Left renal cortex interstitium (tissue), 4 donors: ENCODE measurements at places on chromosomes 2 and 18. TPM values are rescaled to one million over a fixed set of nuclear protein-coding genes. Genes with fewer than 3 reads are reported as not detected.
A peak's percentile ranks its signal among the peaks of the same experiment; 100 is the strongest.

DNA sequence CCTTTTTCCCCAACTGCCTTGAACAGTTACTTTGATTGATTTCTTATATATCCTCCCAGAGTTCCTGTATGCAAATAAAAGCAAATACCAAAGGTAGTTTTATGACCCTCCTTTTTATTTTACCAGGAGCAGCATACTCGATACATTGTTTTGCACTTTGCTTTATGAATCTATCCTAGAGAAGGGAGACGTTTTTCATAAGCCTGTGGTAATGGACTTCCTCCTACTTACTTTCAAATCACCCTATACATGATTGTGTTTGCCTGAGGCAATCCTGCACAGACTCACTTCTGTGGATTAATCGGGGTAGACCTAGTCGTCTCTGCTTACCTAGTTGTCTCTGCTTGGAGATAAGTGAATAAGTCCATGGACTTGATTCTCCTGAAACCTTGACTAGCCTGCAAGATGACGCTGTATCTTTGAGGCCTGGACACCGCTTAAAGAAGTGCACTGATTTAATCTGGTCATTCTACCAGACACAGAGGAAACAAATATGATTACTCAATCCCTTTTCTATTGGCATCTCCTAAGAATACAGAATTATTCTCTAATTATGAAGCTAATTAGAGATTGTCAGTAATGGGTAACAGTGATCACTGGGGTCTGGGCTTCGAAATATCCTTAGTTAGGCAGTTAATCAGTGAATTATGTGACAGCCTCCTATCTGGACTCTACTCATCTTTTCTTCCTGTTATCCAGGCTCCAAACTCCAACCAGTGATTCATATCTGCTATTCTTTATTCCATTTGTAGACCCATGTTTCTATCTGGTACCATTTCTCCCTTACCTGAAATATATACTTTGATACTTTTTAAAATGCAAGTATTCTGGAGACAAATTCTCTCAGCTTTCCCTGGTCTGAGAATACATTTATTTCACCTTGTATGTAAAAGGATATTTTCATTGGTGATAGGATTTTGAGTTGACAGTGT is 447.4 kb upstream of the TRIB2 start:
- DNase-seq = no peak

ABCG8 gene
- polyA plus RNA-seq = 1.0 TPM

DNA sequence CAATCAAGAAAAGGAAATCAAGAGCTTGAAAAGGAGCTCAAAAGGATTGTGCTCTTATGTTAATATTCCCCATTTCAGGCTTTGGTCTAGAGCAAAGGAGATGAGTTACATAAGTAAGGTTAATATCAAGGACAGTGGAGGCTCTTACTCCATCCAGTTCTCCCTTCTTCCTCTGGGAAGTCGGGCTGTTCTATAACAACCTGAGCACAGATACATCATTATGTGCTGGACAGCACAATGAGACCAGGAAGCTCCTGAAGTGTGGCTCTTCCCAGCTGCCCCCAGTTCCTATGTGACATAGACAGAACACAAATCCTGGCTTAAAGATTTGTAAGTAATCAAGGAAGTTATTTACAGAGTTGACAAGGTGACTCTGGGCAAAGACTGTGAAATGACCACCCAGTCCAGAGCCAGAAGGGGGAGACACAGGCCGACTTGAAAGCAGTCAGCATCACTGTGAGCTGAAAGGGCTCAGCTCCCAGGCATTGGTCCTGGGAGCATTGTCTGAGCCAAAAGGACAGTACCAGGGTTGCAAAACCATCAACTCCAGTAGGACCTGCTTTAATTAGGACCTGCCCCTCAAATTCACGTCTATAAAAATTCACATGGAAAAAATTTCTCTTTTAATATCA is 917.6 kb upstream of the ACVR2A start:
- DNase-seq = peak; percentile 28

- DNase-seq = no peak
Observed at GRCh38 chr2:118639371-118639770, 208.1 kb downstream of the EN1 start.

DNA sequence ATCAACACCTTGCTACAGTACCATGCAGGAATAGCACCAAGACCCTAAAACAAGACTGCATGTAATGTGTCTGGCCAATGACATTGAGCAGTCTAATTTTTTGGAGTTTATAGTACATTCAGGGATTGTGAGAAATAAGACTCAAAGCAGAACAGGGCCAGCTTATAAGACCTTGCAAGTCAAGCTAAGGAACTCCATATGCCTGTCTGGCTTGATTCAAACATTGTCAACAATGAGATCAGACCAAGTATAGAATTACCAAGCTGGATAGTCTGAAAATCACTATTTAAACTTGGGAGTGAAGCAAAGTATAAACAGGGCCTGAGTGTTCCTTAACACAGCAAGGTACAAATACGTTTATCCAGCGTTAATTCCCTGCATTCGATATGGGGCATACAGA is 370.9 kb downstream of the CNTNAP5 start:
- DNase-seq = no peak

GRCh38 chr2:236078297-236079255 is 89.6 kb downstream of the GBX2 start:
- DNase-seq = no peak

- no peak for DNase-seq
Observed at GRCh38 chr2:151029406-151030157, 232.1 kb downstream of the RBM43 start.

CDH2 gene
- 69.8 TPM for polyA plus RNA-seq

- DNase-seq = no peak
Observed at GRCh38 chr2:231568785-231569435, 23.8 kb upstream of the TEX44 start.

GRCh38 chr2:55365303-55365702 is 54.4 kb downstream of the CCDC88A start:
- DNase-seq = no peak

PRKAG3 gene
- polyA plus RNA-seq = not detected

ALLC gene
- not detected for polyA plus RNA-seq

IL1A gene
- polyA plus RNA-seq = 0.13 TPM

GALR1 gene
- 0.19 TPM for polyA plus RNA-seq

MYCN gene
- polyA plus RNA-seq = 38.6 TPM

SERPINB3 gene
- not detected for polyA plus RNA-seq

- DNase-seq = no peak
Observed at GRCh38 chr2:120660771-120661459, 74.8 kb upstream of the GLI2 start.

STAT4 gene
- 8.1 TPM for polyA plus RNA-seq

UNC80 gene
- polyA plus RNA-seq = 1.8 TPM

DNA sequence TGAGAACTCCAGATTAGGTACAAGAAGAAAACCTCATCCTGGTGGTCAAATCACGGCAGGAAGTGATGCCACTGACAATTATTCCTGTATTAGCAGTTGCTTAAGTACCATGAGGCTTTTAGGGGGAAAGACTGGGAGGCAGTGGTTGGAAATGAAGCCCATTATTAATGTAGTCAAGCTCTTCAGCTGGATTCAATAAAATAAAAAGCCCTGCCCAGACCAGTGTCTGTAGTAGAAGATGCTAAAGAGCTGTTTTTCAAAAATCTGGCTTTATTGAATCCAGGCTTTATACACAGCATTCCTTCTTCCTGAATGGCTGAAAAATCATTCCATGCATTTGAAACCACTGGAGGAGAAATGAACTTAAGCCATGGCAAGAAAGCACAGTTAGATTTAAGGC is 155.2 kb downstream of the BCL2 start:
- no peak for DNase-seq

GRCh38 chr2:82959727-82960126 is 1499.4 kb downstream of the SUCLG1 start:
- DNase-seq = no peak

TUBB8B gene
- polyA plus RNA-seq = 1.4 TPM

IL1RL2 gene
- 0.82 TPM for polyA plus RNA-seq

GRCh38 chr2:172256886-172257285 is 154.2 kb upstream of the DLX2 start:
- DNase-seq = no peak

FAM117B gene
- 26.6 TPM for polyA plus RNA-seq

SULT1C2 gene
- 94.9 TPM for polyA plus RNA-seq

DNA sequence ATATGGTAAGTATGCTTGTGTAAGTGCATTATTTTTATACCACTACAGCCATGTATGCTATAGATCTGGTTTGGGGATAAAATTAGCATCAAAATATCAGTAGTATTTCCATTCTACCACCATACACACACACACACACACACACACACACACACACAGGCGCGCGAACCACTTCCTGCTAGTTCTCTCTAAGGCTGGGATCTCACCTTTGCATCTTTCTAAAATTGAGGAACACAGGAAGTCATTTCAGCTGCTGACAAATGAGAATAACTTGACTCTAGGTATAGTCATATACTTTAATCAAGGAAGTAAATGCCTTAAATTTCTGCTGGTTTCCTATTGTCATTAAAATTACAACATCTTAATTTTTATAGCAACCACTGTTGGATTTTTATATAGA is 72.5 kb downstream of the RBM43 start:
- no peak for DNase-seq

DNA sequence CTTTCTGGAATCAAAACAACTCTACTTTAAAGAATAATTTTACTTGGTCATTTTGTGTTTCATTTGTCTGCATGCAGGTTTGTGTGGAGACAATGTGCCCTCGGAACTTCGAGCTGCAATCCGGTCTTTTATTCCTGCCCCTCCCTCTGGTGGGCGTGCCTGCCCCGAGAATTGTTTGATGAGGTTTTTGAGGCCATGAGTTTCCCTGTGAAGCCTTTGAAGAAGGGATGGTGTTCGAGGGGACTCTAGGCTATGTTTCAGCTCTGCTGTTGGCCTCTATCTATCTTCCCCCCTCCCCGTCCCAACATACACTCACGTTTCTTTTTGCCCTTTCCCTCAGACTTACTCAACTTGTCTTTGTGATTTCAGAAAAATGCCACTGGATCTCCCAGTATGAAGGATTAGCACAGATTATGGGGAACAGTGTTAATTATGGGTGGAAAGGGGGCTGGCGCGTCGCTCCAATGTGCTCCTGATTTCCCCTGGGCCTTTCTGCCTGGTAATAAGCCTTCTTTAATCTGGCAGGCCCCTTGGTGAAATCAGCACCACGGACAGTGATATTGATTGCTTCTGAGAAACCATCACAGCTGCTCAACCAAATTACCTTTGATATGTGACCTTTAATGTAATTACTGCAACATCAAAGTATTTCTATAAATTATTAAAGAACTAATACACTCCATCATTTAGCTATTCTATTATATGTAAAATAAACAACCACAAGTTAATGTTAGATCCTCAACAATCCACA is 82.2 kb downstream of the CELF4 start:
- DNase-seq = no peak

FBXO48 gene
- polyA plus RNA-seq = 2.5 TPM

PHLPP1 gene
- polyA plus RNA-seq = 19.9 TPM

DNA sequence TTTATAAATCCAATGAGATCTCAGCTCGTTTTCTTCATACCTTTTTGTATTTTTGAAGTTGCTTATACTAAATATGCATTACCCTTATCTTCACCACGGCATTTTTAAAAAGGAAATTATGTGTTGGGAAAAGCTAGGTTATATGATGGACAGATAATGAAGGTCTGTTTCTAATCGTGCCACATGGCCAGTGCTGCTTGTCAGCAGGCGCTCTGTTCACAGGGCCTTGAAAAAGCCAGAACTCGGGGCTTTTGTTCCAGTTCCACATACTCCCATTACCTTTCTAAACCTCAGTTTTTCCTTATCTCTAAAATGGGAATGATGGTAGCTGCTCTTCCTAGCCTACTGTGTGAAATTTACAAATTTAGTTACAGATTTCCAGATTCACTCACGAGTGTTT is 42.0 kb downstream of the EPAS1 start:
- DNase-seq = no peak

DCDC2C gene
- 0.39 TPM for polyA plus RNA-seq

GRCh38 chr2:23433282-23433681 is 48.3 kb downstream of the KLHL29 start:
- DNase-seq = no peak
